Left colon (tissue), 2 donors: ENCODE measurements at places on chromosomes 2 and 18.

- no peak for DNase-seq
Measured at GRCh38 chr2:30716123-30716900, 90.9 kb downstream of the CAPN13 start.

DNA sequence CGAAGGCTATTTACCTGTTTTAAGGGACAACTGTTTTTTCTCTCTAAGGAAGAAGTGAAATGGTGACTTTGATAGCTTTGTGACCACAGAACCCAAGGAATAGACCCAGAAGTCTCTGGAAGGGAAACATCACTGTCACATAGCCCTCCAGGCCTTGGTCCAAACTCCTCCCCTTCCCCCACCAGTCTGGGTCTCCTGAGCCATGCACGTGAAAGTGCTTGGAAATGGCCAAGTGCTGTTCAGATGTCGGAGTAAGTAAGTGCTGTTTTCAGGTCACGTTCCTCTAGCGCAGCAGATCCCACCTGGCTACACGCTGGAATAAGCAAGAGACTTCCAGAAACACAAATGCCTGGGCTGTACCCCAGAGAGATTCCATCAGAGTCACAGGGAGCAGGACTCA, 73.0 kb upstream of the AFF3 start:
- no peak for DNase-seq

DNA sequence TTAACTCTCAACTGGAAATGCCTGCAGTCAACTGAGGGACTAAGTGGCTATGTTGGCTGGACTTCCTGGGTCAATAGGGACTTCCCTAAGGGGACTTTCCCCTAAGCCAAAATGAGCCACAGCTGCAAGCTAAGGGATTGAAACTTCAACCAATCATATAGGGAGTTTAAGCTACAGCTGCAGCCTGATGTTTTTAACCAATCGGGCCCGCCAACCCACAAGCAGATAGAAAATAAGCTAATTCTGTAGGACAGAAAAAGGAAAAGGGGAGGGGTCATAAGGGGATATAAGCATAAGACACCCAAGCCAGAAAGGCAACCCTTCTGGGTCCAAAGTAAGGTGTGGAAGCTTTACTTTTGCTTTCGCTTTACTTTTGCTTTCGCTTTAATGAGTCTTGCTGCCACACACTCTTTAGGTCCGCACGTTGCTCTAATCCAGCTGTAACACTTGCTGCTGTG, 927.5 kb downstream of the ERBB4 start:
- DNase-seq, result no peak

DNA sequence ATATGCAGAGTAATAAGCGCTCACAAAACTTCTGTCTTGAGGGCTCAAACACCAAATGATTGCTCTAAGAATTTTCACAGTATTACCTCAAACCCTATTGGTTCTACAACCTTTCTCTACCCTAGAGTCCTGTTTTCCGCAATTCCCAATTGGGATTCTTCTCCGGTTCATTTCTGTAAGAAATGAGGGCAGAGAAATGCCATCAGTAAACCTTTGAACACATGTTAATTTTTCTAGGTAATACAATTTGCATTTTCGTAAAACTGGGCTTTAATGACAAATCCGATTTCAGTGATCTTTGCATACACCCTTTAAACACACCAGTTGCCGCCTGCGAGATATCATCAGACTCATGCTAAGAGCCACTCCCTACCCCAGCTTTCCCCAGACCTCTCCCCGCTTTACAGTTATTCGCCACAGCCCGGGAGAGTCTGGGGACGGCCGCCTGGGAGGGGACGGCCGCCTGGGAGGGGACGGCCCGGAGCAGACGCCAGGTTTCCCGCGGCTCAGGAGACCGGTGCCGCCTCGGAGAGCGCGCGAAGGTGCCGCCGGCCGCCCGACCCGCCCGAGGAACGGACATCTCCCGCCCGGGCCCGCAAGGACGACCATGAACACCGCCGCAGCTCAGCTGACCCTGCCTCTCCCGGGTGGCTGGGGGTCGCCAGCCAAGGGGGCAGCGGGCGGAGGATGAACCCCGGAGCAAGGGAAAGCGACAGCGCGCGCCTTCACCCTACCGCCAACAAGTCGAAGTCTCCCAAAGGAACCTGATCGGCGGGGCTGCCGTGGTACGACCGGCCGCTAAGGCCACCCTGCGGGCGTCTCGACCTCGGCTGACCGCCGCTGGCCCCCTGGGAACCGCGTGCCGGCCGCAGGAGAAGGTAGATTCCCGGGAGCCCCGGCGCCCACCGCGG, 463 bp downstream of the SMC6 start:
- peak; percentile 67 for DNase-seq

- no peak for DNase-seq
Measured at GRCh38 chr2:145094370-145094769, 574.5 kb upstream of the ZEB2 start.

GRCh38 chr18:2083691-2084090, 487.6 kb downstream of the METTL4 start:
- no peak for DNase-seq

DNA sequence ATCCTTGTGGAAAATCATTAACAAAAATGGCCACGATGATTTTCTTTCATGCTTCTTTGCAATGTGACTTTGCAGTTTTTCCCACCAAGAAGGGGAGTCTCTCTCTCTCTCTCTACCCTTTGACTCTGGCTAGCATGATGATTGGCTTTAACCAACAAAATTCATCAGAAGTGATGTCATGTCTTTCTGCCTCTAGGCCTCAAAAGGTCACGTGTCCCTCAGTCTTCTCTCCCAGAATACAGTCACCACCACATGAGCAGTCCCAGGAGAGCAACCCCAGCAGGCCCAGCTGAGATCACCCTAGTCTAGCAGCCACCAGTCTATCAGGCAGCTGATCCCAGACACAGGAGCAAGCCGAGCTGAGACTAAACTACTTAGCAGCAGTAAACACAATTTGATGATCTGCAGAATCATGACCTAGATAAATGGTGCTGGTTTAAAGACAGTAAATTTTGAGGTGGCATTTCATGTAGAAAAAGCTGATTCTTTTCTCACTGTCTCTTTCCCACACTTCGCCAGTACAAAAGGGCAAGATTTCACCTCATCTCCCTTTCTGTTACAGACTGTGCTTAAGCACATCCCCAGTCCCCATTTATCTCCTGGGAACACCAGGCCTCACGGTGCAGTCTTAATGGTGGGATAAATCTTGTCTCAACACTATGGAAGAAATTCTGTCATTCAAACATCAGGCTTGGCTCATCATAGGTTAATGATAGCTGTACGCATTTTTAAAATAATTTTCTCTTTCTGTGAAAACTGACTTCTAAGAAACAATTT, 132.7 kb downstream of the SCG2 start:
- DNase-seq, result peak; percentile 37

DNA sequence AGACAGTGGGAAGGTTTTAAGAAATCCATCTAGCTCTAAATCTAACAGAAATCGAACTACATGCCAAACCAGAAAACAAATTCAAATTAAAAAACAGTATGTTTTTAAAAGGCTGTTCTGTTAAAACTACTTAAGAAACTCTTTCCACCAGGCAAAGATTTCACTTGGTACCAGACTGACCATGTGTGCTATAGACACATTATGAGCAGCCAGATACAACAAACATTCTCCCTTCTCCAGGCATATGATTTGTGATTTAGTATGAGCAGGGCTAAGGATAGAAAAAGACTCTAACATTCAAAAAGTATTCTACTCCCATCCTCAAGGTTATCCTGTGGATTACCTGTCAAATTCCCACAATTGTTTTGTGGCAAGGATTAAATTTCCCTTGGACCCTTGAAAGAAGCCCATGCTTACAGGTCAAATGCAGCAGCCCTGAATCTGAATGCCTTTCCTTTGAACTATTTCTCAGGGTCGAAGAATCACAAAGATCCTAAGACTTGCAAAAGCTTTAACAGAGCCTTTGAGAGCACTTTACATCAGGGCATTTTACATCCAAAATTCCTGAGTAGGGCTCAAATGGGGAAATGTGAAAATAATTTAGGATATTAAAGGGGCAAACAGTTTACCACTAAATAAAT, 42.5 kb upstream of the TTC32 start:
- no peak for DNase-seq

- DNase-seq, result no peak
Measured at GRCh38 chr2:221629468-221629867, 57.4 kb upstream of the EPHA4 start.

DNA sequence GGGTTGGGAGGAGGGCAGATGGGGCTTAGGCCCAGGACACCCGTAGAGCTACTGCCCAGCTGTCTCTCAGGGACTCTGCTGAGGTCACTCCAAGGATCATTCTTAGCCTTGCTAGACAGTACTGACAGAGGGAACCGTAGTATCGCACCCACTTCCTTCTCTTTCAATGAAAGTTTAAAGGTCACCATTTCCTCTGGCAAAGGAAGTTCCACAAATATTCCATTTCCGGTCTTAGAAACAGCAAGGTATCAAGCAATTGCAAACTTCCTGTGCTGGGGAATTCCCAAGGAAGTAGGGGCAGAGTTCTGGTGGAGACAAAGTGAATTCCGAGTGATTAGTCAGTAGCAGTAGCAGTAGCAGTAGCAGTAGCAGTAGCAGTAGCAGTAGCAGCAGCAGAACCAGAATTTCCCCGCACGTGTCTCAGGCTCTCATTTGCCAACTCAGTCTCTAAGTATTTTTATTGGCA, 24.7 kb downstream of the IL1B start:
- DNase-seq, result no peak

- DNase-seq, result no peak
Measured at GRCh38 chr2:221896505-221897151, 324.5 kb upstream of the EPHA4 start.

DNA sequence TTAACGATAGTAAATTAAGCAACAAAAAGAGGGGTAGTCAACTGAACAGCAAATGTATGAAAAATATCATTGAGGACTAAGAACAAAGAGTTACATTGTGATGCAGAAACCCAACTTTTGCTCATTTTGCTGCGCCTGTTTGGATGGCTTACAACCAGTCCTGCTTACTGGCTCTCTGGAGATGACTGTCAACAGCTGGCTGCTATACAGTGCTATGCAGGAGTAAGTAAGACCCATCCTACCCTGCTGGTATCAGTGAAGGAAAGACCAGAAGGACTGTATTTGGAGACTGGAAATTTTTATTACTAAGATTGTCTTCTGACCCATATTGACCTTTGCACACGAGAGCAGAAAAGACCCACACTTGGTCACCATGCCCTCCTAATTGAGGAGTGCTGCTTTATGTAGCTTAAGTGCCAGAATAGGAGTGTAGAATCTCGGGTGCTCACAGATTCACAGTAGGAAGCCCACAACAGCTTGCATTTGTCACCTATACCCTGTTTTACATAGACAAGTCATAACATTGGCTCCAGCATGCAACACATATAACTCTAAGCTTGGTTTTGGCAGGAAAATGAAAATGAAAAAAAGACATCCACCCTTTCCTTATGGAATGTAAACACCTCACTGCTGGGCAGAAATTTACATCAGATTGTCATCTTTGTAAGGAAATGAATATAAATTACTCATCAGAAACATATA, 1915.0 kb upstream of the CELF4 start:
- no peak for DNase-seq

DNA sequence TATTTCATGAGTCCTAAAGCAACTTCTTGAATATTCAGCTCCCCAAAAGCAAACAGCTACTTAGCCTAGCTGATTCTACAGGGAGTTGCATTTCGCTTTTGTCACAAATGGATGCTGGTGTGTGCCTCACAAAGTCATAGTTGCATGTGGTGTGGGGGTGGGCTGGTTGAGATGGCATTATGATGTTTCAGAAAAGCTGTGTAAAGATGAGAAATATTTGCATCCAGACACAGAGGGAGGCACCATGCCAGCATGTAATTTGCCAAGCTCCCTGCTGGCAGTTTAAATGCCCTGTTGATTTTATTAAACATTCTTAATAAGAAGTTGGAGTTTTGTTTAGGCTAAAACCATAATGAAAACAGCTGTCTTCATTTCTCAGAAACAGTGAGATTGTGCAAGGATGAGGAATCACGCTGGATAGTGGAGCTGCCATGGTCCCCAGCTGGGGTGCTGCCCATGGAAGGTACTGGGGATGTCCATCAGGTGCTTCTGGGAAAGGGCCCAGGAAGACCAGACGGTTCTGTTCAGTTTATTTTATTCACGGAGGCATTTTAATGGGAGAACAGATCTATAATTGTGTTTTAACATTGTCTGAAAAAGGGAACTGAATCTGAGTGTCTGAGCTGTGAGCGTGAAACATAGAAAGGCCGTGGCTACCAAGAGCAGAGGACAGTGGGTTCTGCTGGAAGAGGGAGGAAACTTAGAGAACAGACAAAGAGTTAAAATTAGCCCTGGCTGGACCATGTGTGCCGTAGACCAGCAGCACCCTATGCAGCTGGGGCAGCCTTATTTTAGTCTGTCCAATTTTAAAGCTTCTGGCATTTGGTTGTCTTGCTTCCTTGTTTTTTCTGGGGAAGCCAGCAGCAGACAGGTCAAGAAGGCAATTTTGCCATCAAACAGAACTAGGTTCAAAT, 177.1 kb downstream of the FAM210A start:
- no peak for DNase-seq

DNA sequence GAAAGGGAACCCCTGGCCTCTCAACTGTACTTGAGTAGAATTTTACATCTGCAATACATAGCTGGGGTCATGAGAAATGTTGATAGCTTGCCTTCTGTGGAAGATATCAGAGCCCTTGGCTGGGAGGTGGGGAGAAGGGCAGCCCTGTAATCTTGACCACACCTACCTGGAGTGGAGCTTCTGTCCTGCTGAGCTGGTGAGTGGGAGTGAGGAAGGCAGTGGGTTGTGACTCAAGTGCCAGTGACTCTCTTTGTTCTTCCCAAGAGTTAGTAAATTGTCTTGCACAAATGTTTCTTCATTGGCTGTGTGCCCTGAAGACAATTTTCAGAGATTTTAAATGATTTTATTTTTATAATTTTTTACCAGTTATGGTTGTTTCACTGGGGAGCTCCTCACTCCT, 277.3 kb downstream of the MBD5 start:
- DNase-seq, result no peak

- no peak for DNase-seq
Measured at GRCh38 chr2:162768656-162769055, 69.9 kb downstream of the KCNH7 start.

- DNase-seq, result no peak
Measured at GRCh38 chr2:30197570-30198192, 33.7 kb upstream of the LBH start.

GRCh38 chr2:115549611-115550130, 1107.2 kb downstream of the DPP10 start:
- DNase-seq, result no peak

DNA sequence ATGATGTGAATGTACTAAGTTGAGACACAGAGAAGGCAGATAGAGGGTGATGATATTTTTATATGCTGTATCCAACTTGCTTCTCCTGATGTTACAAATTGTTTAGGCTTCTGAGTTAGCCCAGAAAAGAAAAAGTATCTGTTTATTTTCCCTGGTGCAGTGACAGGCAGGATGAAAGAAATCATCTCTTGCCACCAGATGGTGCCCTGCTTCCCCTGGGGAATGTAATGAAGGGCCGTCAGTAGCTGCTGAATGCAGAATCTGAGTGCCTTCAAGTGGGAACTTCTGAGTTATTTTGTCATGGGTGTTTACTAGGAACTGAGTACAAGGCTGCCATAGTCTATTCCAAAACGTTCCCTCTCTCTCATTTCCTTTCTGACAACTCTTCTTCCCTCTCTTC, 525.6 kb downstream of the MBD2 start:
- peak; percentile 23 for DNase-seq

GRCh38 chr2:62293490-62294271, 97.8 kb downstream of the B3GNT2 start:
- peak; percentile 94 for DNase-seq

- no peak for DNase-seq
Measured at GRCh38 chr2:20643826-20644225, 7.1 kb downstream of the HS1BP3 start.
